ENCODE measurements at places on chromosomes 3 and 15.

- peak; percentile 9 for DNase-seq
Measured at GRCh38 chr3:141690431-141691072, 47.5 kb upstream of the RNF7 start.

DNA sequence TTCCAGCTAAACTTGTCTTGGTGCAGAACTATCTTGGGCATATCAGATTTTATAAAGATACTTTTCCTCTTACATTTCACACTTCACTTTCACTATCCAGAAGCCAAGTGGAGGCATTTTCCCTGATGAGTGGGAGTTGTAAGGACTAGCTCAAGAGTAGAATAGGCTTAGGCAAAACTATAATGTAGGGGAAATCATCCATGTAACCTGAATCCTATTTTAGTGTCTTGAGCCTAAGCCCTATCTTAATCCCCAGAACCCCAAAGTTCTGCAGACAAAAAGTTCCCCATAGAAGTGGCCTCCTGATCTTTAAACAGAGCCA lies 42.2 kb upstream of the CD47 start:
- no peak for DNase-seq

GRCh38 chr3:125055913-125056745 lies at the start of gene HEG1:
TSS of gene HEG1 (minus strand) at chr3:125055997. CDS start at chr3:125055890, 107 bp downstream.
- peak; percentile 91 for DNase-seq

GRCh38 chr3:184338511-184338945 lies 1.1 kb downstream of the FAM131A start:
- peak; percentile 88 for DNase-seq

GRCh38 chr3:98532275-98532637 lies 478 bp downstream of the GPR15 start:
- no peak for DNase-seq

- DNase-seq = no peak
Measured at GRCh38 chr3:152581951-152582350, 253.0 kb upstream of the P2RY1 start.

GRCh38 chr15:73950831-73951561 lies 24.7 kb downstream of the LOXL1 start:
- DNase-seq = peak; percentile 97

- DNase-seq = no peak
Measured at GRCh38 chr15:41851167-41851523, 12.5 kb downstream of the PLA2G4B start.

DNA sequence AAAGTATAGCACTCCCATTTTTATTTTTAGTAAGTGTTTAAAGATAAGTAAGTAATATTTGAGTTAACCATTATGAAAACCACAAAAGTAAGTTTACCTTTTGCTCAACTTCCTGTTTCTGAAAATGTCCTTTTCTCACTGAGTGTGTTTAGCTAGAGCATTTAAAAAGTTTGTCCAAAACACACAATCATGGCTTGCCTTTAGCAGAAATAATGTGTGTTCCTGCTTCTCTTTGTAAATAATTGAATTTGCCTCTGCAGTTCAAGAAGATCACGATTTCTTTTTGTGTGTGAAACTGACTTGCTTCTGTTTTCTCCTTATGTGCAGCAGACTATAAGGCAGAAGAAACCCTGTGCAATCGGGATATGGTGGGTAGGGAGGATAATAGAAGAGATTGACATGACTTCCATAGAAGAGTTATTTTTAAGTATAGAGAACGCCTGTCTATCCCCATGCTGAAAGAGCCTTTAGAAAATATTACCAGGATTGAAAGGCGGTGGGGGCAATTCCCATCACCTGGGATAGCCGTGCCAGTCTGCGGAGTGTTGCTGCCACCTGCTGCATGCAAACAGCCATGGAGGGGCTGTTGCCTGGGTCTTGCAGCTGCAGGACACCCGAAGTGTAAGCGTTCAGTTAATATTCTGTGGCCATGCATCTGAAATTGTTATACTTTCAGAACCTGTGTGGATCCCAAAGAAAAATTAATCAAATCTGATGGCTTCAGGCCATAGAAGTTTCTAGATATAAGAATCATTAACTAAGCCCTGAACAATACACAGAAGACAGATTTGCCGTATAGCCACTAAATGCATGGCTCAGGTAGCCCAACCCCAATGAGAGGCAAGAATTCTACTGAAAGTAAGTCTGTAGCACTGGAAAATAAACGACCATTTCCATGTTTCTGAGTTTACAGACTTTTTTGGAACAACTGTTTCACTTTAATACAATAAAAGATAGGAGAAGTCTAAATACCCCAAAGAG lies 2.4 kb upstream of the CD96 start:
- peak; percentile 76 for DNase-seq

DNA sequence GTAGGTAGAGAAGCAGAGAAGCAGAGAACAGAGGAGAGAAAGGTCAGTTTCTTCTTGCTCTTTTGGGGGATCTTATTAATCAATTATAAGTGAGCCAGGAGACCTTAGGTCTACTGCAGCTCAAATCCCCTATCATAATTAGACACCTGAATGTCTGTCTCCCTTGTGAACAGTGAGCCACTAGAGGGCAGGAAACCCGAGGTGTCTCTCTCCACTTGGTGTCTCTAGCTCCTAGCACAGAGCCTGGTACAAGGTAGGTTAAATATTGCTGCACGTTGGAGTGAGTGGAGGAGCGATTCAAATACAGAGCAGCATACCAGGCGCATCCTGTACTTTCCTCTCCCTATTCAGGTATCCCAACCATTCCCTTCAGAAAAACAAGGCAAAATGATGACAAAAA lies 2.0 kb upstream of the ST8SIA2 start:
- DNase-seq = no peak

DNA sequence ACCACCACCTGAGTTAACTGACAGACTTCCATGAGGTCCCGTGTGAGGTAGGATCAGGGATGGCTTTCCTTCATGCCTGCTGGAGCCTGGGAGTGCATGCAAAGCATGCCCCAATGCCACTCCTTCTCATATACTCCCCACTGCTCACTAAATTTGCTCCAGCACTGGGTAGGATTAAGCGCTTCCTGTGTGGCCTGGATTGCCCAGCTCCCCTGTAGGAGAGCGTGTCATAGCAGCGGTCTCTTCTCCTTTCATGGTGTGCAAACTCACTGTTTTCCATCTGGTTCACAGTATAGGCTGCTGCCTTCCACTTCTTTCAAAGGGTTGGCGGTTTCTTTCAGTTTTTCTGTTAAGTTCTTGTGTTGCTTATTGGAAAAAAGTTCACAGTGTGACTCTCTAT lies 34.1 kb upstream of the ABI3BP start:
- DNase-seq = no peak

DNA sequence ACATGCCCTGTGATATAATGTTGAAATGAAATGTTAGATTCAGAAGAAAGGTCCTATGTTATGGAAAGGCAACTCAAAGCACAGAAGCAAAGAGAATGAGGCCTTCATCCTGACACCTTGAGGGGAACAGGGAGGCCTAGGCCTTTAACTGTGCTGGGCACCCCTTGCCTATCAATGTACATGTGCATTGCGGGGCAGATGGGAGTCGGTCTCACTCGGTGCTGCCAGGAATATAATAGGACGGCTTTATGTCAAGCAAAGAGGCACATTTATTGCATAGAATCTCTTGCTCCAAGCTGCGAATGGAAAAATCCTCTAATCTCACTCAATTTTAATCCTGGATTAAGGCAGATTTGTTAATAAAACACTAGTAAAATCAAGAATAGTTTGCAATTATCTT lies 301.0 kb upstream of the SOX14 start:
- DNase-seq = no peak

- DNase-seq = peak; percentile 46
Measured at GRCh38 chr15:71201477-71201876, 86.2 kb downstream of the THSD4 start.

DNA sequence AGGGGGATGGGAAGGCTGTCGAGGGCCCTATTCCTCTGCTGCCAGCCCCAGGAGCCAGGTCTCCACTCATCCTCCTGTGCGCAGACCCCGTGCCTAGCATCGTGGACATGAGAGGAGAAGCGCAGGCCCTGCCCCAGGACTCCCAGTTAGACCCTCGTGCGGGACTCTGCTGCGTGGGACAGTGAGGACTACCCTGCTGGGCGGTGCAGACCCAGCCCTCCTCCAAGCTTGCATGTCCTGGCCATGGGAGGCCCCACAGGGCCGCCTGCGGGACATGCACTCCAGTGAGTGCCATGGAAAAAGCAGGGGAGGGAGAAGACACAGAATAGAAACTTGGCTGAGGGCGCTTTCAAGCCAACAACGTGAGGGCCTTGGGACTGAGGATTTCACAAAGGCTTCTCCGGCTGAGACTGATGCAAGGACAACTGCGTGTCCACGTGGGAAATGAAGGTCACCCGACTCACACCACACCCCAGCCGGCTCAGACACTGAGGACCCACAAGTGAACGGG lies 62.6 kb upstream of the IQSEC1 start:
- no peak for DNase-seq

GRCh38 chr15:89435362-89435761 lies 61.0 kb downstream of the RHCG start:
- DNase-seq = no peak

DNA sequence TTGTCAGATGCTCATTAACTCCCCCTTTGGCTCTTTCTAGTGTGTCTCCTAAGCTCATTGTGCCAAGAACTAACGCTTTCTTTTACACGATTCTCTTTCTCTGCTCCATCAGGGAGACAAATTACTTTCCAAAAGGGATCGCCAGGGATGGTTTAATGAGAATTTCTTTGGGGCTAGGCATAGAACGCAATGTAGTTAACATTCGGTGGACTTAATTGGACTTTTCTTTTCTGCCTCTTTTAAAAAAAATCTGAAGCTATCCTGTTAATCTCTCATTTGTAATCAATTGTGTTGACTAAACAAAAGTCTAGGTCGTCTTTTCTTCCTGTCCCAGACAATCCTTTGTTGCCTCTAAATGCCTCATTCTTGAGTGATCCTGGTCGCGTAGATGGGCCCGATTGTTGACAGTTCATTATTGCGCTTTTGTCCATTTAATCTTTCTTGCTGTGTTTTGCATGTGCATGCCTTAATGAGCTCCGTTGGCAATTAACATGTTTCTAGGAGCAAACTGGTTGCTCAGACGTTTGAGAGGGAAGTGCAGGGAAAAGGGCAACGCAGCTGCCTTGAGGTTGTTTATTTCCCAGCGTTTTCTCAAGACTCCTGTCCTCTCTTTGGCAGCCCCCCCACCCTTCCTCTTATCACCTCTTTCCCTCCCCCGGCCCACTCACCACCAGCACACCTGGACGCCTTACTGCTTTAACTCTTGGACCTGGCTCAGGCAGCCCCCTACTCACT lies 7.8 kb downstream of the FEZF2 start:
- DNase-seq = no peak

- no peak for DNase-seq
Measured at GRCh38 chr3:4719046-4719501, 225.9 kb downstream of the ITPR1 start.

DNA sequence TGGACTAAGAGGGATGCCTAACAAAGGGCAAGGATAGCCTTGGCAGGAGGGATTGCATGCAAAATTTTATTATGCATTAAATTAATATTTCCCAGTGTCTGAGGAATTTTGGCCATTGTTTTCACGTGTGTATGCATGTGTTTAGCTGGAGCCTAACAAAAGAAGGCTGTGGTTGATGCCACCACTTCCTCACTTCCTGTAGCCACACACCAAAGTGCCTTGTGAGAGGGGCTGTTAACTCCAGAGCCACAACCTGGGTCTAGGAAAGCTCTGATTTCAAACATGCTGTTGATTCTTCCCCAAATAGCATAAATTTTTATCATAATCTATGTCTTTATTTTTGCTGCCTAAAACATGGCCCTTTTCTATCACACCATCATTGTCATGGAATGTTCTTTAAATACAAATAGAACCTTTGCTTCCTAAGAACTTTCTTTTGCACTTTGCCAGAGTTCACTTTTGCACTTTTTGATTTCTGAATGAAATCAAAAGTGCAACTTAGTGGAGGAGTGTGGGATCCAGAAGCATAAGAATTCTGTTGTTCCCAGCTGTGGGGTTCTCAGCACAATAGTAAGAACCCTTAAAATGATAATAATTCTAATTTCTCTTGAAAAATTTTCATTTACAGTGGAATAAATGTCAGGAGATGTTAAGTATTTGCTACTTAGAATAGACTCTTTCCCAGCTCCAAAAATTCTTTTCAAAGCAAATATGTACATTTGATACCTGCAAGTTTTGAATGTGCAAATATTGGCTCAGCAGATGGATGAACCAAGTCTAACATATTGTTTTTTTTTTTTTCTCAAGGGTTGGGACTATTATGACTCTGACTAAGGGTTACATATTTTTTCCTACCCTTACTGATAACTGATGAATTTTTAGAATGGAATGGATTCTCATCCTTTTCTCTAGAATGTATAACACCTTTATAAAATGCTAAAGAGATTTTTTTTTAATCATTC lies 35.6 kb upstream of the SPTSSB start:
- DNase-seq = no peak

DNA sequence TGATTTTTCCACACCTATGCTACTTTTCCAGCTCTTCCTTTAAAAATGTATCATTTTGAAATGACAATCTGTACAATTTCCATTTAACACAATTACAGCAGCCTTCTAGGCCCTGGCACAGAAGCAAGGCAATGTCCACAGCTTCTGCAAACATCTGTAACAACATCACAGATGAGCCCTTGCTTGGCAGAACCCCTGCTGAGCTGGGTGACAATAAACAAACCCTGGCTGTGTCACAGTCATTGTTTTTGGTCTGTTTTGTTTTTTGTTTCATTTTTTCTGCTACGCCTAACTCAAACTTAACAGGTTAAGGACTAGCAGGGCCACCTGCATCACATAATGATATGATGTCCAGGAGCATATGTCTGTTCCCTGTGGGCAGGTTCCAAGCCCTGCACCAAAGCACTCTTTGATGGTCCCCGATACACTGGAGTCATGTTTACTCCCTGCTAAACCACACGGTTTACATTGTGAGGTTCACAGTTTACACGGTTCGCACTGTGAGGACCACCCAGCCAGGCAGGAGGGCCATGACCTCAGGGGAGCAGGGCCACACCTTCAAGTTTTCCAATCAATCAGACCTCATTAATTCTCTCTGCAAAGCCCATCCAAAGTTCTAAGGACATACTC lies 186.8 kb upstream of the CHRNA7 start:
- DNase-seq = no peak

DNA sequence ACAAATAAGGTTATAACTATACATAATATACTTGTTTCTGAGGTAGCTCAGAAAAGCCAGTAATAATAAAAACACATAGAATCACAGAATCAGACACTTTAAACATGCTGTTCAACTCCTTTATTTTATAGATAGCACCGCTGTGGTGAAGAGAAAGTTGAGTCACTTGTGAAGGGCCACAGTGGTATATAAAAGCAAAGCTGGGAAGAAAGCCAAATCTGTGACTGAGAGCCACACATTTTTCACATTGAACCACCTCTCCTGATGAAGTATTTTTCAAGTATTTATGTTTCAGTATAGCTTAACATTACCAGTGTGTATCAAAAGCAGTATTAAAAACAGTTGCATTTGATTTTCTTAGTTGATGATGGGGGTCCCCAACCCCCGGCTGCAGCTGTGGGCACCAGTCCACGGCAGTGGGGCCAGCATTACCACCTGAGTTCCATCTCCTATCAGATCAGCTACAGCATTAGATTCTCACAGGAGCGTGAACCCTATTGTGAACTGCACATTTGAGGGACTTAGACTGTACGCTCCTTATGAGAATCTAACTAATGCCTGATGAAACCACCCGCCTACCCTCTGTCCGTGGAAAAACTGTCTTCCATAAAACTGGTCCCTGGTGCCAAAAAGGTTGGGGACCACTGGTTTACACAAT lies 46.2 kb downstream of the TBL1XR1 start:
- DNase-seq = peak; percentile 38

- DNase-seq = no peak
Measured at GRCh38 chr3:64459711-64460110, 228.1 kb downstream of the ADAMTS9 start.

GRCh38 chr3:151197981-151198767 lies 4.8 kb downstream of the GPR171 start:
- DNase-seq = peak; percentile 42

- no peak for DNase-seq
Measured at GRCh38 chr3:7813365-7813764, 688.3 kb upstream of the LMCD1 start.

- no peak for DNase-seq
Measured at GRCh38 chr3:14862303-14862660, 43.5 kb downstream of the FGD5 start.

Data from umbilical cord (tissue), 2 donors.